ENCODE measurements at places on chromosomes 4 and X.

- no peak for DNase-seq
These were observed 10.6 kb upstream of the RASGEF1B start for GRCh38 chr4:81482326-81482725.

GRCh38 chr4:128942607-128943006 lies 133.1 kb downstream of the JADE1 start:
- no peak for DNase-seq

GRCh38 chr4:168835880-168836454 lies 174.1 kb downstream of the CBR4 start:
- DNase-seq: no peak

- no peak for DNase-seq
These were observed 763.5 kb upstream of the FRG1 start for GRCh38 chr4:189177130-189177529.

DNA sequence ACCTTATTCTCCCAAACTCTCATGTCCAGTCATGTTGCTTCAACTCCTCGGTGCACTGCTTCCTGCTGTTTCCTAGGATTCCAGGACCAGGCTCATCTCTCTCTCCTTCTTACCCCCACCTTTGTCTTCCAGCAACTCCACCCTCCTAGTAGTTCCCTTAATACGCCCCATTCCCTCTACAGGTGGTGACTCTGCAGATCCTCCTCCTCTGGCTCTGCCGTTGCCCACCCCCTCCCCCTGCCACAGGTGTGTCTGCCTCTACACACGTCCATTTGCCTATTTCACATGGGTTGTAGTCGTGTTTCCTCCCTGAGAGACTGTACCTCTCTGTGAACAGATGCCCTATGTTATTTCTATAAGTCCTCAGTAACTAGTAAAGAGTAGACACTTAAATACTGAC lies 32.4 kb downstream of the CDS1 start:
- no peak for DNase-seq

DNA sequence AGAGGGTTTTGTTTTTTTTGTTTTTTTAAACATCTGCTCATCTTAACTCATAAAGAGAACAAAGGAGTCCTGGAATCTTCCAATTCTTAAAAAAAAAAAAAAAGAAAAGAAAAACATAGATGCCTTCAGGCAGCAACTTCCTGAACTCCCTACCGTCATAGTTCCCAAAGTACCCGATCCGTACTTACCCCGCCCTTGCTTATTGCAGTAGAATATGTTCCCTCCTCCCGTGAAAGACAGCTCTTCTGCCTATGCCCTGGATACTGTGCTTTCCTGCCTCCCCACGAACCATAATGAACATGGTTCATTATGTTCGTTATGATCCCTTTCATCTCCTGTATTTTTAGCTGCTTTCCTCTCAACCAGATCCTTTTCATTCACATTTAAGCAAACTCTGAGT lies 40.3 kb downstream of the KLHL5 start:
- no peak for DNase-seq

DNA sequence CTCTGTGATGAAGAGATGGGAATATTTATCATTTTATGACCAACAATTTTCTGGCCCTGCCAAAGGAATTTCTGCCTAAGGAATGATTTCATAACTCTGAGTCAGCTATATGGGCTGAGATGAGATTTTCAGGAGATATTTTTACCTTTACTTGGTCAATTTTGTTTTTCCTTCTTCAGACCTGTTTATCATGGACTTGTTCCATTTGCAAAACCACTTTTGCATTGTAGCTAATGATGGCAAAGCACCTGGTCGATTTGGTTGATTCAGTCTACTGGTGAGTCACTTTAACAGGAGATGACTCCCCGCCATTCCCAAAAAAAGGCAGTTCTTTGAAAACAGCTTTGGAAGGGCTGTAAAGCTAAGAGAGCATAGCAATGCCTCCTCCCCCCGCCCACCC lies 53.3 kb downstream of the TEX13A start:
- DNase-seq: peak; percentile 27

DNA sequence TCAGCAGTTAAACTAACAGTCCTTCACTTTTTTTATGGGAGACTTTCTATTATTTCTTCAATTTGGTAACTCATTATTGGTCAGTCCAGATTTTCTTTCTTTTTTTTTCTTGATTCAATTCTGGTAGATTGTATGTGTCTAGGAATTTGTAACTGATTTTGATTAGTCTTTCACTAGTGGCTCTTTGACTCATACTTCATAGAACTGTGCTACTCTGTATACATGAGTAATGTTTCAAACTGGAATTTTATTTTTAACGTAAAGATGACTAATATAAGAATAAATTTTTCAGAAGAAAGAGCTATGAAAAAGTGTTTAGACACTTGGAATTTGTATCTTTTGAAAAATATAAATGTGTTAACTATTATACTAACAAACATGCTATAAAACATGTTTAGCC lies 813.0 kb downstream of the TRAM1L1 start:
- no peak for DNase-seq

DNA sequence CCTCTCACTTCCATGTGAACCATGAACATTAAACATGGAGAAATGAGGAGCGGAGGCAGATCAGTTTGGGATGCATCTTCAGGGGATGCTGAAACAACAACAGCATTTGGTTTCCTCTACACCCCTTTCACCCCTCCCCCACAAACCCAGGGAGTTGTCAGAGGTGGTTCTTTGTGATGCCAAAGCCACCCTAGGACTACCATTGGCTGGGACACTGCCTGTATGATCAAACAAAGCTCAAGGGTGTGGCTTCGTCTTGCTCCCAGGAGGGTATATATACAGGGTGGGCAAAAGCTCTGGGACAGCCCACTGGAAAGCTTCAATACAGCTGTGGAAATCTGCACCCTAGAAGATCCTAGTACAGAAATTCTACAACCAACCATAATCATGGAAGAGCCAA lies at the start of gene SPANXN4:
TSS of gene SPANXN4 (plus strand) at position 301 of the 400 bp plus-strand sequence. CDS start at position 388, 87 bp downstream.
- DNase-seq: no peak

DNA sequence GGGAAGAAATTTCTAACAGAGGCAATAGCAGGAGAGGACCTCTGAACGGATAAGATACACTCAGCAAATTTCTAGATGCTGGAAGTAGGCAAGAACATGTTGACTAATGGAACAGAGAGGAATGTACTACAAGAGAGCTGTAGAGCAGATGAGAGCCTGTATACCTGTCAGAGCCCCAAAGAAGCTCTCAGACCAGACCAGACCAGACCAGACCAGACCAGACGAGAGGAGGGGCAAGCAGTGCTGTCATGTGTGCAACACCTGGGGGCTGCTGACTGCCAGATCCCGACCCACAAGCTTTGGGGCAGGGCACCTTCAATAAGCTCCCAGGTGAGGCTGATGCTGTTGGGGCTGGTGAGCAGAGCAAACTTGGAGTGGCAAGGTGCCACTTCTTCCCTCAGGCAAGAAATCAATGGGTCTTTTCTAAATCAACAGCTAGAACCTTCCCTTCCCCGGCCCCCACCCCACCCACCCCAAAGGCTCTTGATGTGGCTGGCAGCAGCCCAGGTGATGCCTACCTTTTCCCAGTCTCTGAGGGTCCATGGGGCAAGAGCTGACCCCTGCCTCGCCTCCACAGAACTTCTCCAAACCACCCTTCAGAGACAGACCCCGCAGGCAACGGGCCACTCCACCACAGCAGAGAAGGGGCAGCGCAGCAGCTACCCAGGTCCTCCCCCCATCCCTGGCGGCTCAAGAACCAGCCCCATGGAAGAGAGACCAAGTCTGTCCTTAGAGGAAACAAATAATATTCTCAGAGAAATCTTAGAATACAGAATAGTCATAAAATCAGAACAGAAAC lies 32.7 kb downstream of the MECP2 start:
- DNase-seq: no peak

GRCh38 chr4:2302387-2303119 lies 40.6 kb upstream of the MXD4 start:
- no peak for DNase-seq

GRCh38 chr4:13980317-13981310 lies 353.1 kb upstream of the BOD1L1 start:
- DNase-seq: peak; percentile 99

DNA sequence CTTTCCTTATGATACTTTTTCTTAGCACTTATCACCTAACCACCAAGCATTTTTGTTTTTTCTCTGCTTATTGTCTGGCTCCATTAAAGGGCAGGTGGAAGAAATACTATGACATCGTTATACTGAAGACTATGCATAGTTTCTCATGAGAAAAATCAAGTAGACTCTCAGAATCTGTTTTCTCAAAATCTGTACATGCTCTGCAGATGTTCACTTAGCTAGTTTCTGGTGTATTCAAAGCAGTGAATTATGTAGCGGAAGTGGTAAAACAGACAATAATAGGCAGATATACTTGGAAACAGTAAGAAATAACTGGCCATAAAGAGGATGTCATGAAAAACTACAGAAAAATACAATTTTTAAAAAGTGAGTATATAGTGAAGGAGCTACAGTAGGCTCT lies 146.0 kb downstream of the STIM2 start:
- DNase-seq: no peak

DNA sequence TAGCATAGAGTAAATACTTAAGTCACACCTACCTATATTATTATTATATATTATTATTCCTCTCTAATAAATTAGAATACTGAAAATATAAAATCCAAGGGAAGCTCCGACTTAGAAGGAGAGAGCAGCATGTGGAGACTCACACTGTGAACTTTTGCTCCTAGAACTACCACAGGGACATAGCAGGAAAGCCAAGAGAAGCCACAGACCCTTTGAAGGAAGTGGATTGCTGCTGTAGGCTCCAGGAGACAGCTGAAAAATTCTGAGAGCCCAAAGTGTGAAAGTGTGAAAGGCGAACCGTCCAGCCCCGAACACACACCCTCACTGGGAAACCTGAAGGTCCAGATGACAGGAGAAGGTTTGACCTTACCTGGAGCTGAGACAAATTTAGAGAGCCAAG lies 177.0 kb downstream of the FAM13A start:
- no peak for DNase-seq

DNA sequence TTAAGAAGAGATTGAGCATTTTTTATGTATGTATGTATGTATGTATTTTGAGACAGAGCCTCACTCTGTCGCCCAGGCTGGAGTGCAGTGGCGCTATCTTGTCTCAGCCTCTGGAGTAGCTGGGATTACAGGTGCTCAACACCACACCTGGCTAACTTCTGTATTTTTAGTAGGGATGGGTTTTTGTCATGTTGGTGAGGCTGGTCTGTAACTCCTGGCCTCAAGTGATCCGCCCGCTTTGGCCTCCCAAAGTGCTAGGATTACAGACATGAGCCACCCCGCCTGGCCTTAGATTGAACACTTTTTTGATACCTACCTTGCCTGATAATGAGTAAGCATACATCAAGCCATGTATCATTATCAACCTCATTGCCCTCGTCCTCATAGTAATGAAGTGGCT lies 2.7 kb downstream of the N4BP2 start:
- DNase-seq: no peak

DNA sequence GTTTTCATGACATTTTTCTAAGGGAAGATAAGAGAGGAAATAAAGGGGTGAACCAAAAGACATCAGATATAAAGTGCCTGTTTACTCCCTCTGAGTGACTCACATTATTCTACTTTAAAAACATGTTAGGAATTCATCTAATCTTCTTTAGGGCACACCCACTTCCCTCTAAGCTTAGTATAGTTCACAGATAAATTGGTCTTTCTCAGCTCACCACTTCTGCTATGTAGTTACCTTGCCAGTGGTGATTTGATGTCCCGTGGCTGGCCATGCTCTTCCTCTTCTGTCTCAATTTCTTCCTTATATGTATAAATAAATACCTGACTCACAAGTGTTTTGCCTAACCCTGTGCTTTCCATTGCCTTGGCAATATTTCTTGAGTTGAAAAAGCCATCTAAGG lies 96.8 kb downstream of the PDLIM5 start:
- peak; percentile 78 for DNase-seq

Measured in LHCN-M2 (cell line).